Naive B cell (primary cell): ENCODE measurements at places on chromosomes 11 and 22. TPM values are rescaled to one million over a fixed set of nuclear protein-coding genes. Genes with fewer than 3 reads are reported as not detected.
A peak's percentile ranks its signal among the peaks of the same experiment; 100 is the strongest.

The NPAS4 gene
- not detected for polyA plus RNA-seq

- H3K4me3 ChIP-seq = peak within 1 kb of the TSS; percentile 100
- no peak for DNase-seq
- peaks cover 20% of the 10 kb centered on the region for H3K36me3 ChIP-seq
- H3K4me1 ChIP-seq = peaks cover 55% of the 10 kb centered on the region
- H3K27me3 ChIP-seq = no peaks in the 10 kb centered on the region
- H3K27ac ChIP-seq = peak within 1 kb of the TSS; percentile 100
Observed at GRCh38 chr11:83156996-83157593, at the start of gene PCF11. Gene PCF11 (plus strand): TSS chr11:83157131. CDS start chr11:83157440, 309 bp downstream.

GRCh38 chr11:19345519-19345847 is 104.7 kb upstream of the E2F8 start:
- peaks cover 69% of the 10 kb centered on the region for H3K27me3 ChIP-seq
- H3K4me3 ChIP-seq = no peak overlapping the region
- DNase-seq = no peak
- peaks cover 9% of the 10 kb centered on the region for H3K4me1 ChIP-seq
- peaks cover 10% of the 10 kb centered on the region for H3K36me3 ChIP-seq

The EXPH5 gene
- 1.0 TPM for polyA plus RNA-seq

GRCh38 chr11:38756537-38756936 is 2158.5 kb upstream of the RAG2 start:
- no peaks in the 10 kb centered on the region for H3K27me3 ChIP-seq
- no peak overlapping the region for H3K4me3 ChIP-seq
- no peaks in the 10 kb centered on the region for H3K4me1 ChIP-seq
- no peaks in the 10 kb centered on the region for H3K36me3 ChIP-seq
- no peak overlapping the region for H3K27ac ChIP-seq

- H3K4me1 ChIP-seq = no peaks in the 10 kb centered on the region
- peak overlapping the region; percentile 39 for H3K27ac ChIP-seq
- no peak overlapping the region for H3K4me3 ChIP-seq
- H3K27me3 ChIP-seq = no peaks in the 10 kb centered on the region
Observed at GRCh38 chr22:27888310-27888709, 30.7 kb downstream of the PITPNB start.

DNA sequence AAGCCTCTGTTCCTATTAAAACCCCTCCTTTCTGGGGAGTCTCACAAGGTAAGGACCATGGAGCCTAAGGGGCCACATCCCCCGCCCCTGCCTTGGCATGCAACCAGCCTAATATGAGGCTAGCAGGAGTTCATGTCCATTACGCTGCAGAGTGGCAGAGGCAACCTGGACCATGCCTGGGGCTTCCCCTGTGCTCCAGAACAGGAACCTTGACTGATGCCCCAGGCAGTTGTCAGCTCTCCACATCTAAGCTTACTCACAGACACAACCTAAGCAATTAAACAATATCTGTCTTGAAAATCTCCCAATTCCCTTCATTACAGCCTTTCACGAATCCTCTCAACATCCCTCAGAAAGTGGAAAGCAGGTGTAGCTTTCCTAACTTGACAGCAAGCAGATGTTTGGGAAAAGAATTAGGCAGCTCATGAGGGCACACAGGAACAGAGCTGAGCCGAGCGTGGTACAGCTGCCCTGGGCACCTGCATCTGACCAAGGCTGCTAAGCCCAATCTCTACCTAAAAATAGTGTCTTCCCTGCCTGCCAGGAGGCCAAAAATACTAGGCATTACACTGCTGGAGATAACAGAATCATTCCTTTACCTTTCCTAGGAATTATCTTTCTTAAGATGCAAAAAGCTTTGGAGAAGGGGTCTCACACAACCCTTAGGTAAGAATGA is 20.8 kb downstream of the C11orf71 start:
- H3K4me3 ChIP-seq = no peak overlapping the region
- DNase-seq = no peak
- no peaks in the 10 kb centered on the region for H3K4me1 ChIP-seq
